ENCODE measurements at places on chromosomes 12 and 14. TPM values are rescaled to one million over a fixed set of nuclear protein-coding genes. Genes with fewer than 3 reads are reported as not detected.

DNA sequence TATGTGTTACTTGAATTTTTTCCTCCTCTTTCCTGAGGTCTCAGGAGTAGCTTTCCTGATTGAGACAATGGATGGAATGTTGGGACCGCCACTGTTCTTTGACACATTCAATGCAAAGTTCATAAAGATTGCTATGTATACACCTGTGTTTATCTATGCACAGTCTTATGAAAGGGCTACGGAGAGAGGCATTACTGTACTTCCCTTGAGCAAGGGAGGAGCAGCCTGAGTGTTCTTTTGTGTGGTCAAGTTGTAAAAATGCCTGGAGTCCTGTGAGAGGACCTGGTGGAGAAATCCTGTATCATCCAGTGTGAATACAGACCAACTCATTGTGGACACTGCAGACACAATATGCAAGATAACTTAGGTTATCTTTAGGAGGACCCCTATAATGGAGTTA lies 1.2 kb downstream of the SRGAP1 start:
- no peaks in the 10 kb centered on the region for H3K27me3 ChIP-seq
- H3K4me1 ChIP-seq: peaks cover 12% of the 10 kb centered on the region

- no peak overlapping the region for H3K4me3 ChIP-seq
- no peaks in the 10 kb centered on the region for H3K36me3 ChIP-seq
- no peak overlapping the region for H3K27ac ChIP-seq
- H3K4me1 ChIP-seq: no peaks in the 10 kb centered on the region
Measured at GRCh38 chr14:22463763-22464173, 125.3 kb downstream of the DAD1 start.

GRCh38 chr12:114588061-114588460 lies 95.9 kb downstream of the TBX3 start:
- no peak for DNase-seq
- H3K4me1 ChIP-seq: no peaks in the 10 kb centered on the region
- no peak overlapping the region for H3K4me3 ChIP-seq

DNA sequence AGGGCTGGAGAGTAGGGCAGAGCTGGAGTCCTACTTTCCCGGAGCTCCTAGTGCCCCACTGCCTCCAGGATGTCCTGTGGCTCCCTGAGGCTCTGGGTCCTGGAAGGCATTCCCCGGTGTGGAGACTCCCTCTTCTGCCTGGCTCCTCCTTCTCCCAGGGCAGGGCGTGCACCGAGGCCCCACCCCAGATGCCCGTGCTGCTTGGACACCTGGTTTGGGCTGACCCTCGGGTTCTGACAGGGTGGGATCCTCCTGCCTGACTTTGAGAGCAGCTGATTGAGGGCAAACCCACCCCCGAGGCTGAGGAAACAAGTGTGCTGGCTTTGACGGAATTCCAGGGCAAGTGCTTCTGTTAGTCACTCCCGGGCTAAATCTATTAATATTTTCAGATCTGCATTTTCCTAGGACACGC lies 15.4 kb downstream of the TEAD4 start:
- H3K27me3 ChIP-seq: no peaks in the 10 kb centered on the region
- H3K36me3 ChIP-seq: peaks cover 11% of the 10 kb centered on the region
- H3K4me1 ChIP-seq: no peaks in the 10 kb centered on the region
- DNase-seq: no peak
- no peak overlapping the region for H3K27ac ChIP-seq
- no peak overlapping the region for H3K4me3 ChIP-seq

- H3K27me3 ChIP-seq: no peaks in the 10 kb centered on the region
- H3K4me3 ChIP-seq: no peak overlapping the region
- no peak overlapping the region for H3K27ac ChIP-seq
- H3K36me3 ChIP-seq: no peaks in the 10 kb centered on the region
- no peaks in the 10 kb centered on the region for H3K4me1 ChIP-seq
Measured at GRCh38 chr14:56854325-56854724, 44.0 kb upstream of the OTX2 start.

GRCh38 chr12:48336564-48336963 lies 14.2 kb downstream of the ZNF641 start:
- H3K4me3 ChIP-seq: no peak overlapping the region
- no peaks in the 10 kb centered on the region for H3K36me3 ChIP-seq
- peaks cover 5% of the 10 kb centered on the region for H3K4me1 ChIP-seq
- H3K27ac ChIP-seq: no peak overlapping the region
- peak; percentile 40 for DNase-seq

DNA sequence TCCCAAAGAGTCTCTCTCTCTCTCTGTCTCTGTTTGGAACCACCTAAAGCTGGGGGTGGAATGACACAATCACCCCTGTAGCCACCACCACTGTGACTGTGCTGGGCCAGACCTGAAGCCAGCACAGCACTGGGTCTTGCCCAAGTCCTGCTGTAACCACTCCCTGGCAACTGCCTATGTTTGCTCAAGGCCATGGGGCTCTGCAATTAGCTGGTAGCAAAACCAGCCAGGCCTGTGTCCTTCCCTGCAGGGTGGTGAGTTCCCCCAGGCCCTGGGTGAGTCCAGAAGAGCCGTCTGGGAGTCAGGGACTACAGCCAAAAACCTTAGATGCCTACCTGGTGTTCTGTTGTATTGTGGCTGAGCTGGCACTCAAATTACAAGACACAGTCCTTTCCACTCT lies 50.8 kb downstream of the DGLUCY start:
- peak overlapping the region; percentile 67 for H3K27ac ChIP-seq
- H3K36me3 ChIP-seq: peaks cover 33% of the 10 kb centered on the region
- H3K4me1 ChIP-seq: no peaks in the 10 kb centered on the region
- H3K4me3 ChIP-seq: no peak overlapping the region
- peak; percentile 92 for DNase-seq

- DNase-seq: no peak
- H3K4me3 ChIP-seq: no peak overlapping the region
- no peak overlapping the region for H3K27ac ChIP-seq
- H3K27me3 ChIP-seq: no peaks in the 10 kb centered on the region
Measured at GRCh38 chr12:75020068-75020557, 189.5 kb downstream of the KCNC2 start.

GRCh38 chr12:43210485-43211192 lies 341.4 kb downstream of the ADAMTS20 start:
- DNase-seq: no peak
- H3K36me3 ChIP-seq: no peaks in the 10 kb centered on the region
- no peaks in the 10 kb centered on the region for H3K27me3 ChIP-seq
- H3K4me1 ChIP-seq: no peaks in the 10 kb centered on the region
- no peak overlapping the region for H3K4me3 ChIP-seq

DNA sequence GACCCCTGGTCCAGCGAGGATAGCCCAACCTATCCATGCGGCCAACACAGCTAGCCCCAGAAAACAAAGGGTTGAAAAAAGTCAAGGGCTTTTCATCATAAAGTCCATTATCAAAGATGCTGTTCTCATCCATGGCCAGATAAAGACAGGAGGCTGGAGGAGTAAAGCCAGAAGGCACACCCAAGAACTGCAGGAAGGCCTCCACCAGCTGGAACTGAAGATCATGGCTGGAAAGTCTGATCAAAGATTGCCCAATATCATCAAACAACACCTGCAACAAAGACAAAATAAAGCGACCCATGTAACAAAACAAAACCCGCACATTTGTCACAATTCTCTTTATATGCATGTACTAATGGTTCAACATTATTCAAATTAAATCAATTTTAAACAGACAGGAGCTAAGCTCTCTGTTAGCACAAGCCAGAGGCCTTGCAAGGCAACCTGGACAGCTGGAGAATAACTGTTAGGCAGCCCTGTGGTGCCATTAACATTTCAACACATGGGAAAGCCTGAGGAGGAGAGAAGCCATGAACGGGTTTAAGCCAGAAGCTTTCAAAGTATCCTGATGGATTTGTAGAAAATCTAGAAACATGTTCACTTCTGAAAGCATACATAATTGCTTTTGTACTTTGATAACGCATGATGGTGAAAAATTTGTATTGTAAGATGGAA lies 34.1 kb downstream of the PSMC1 start:
- peaks cover 8% of the 10 kb centered on the region for H3K4me1 ChIP-seq
- DNase-seq: no peak
- H3K36me3 ChIP-seq: peaks cover 85% of the 10 kb centered on the region

- H3K4me1 ChIP-seq: peaks cover 30% of the 10 kb centered on the region
- H3K4me3 ChIP-seq: no peak overlapping the region
- no peaks in the 10 kb centered on the region for H3K27me3 ChIP-seq
- no peak for DNase-seq
Measured at GRCh38 chr12:119693511-119693910, 25.6 kb downstream of the PRKAB1 start.

DNA sequence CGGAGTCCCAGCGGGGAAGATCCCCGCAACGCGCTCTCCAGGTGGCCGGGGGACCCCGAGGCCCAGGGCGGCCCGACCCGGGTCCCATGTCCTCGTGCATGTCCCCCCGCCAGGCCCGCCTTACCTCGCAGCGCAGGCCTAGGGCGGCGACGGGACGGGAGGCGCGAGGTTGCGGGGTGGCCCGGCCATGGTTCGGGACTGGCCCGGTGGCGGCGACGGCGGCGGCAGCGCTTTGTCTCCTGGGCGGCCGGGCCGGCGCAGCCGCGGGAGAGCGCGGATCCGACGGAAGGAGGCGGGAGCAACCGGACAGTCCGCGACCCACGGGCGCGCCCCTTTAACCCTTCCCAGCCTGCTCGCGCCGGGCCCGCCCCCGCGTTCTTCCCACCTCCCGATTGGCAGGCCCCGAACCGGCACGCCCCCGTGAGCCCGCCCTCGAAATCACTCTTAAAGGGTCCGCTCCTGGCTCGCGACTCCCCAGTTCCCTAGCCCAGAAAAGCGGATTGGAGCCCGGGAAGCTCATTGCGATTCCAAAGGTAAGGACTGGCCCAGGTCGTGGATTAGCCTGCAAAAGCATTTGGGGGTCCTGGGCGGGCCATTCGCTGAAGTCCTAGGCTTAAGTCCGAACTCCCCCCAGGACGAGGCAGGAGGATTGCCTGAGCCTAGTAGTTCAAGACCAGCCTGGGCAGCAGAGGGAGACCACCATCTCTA lies at the start of gene PHETA1:
Gene PHETA1 (minus strand): TSS at position 308 of the 708 bp plus-strand sequence. CDS start 5,668 bp downstream, outside the sequence.
- H3K27me3 ChIP-seq: no peaks in the 10 kb centered on the region
- peak within 1 kb of the TSS; percentile 91 for H3K4me3 ChIP-seq

DNA sequence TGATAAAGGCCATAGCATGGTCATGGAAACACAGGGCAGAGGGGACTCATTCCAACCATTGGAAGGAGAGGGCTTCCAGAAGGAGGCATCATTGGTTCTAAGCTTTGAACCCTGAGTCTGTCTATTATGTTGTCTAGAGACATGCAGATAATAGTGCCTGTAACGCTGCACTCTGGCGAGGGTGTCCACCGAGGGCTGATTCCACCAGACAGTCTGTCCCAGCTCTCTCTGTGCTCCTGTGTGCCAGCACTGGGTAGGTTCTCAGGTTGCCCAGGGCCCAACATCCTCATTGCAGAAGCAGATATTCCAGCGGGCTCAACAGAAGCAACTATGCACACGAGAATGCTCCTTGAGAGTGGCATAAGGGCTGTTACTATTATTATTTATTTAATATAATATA lies 18.7 kb upstream of the CLMN start:
- DNase-seq: no peak
- H3K27me3 ChIP-seq: no peaks in the 10 kb centered on the region
- no peak overlapping the region for H3K27ac ChIP-seq

- H3K27ac ChIP-seq: no peak overlapping the region
- no peak for DNase-seq
- no peaks in the 10 kb centered on the region for H3K4me1 ChIP-seq
- H3K4me3 ChIP-seq: no peak overlapping the region
- no peaks in the 10 kb centered on the region for H3K36me3 ChIP-seq
- no peaks in the 10 kb centered on the region for H3K27me3 ChIP-seq
Measured at GRCh38 chr14:35628989-35629388, 95.0 kb downstream of the INSM2 start.

DNA sequence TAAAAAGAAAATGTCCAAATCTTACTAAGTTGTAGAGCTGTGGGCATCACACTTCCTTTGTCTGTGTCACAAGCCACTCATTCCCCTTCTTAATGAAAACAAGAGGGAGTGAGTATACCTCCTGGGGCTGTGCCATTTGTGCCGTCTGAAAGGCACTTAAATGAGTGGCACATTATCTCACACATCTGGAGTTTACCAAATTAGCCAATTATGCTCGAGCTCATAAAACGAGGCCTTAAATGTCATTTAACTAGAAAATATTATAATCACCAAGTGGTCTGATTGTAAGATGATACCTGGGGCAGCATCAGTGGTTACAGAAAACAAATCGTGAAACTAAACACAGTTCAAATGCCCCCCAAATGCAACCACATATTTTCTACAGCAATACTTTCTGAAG lies 146.1 kb downstream of the PAX9 start:
- no peaks in the 10 kb centered on the region for H3K27me3 ChIP-seq
- H3K4me1 ChIP-seq: no peaks in the 10 kb centered on the region
- H3K36me3 ChIP-seq: no peaks in the 10 kb centered on the region
- H3K27ac ChIP-seq: no peak overlapping the region

DNA sequence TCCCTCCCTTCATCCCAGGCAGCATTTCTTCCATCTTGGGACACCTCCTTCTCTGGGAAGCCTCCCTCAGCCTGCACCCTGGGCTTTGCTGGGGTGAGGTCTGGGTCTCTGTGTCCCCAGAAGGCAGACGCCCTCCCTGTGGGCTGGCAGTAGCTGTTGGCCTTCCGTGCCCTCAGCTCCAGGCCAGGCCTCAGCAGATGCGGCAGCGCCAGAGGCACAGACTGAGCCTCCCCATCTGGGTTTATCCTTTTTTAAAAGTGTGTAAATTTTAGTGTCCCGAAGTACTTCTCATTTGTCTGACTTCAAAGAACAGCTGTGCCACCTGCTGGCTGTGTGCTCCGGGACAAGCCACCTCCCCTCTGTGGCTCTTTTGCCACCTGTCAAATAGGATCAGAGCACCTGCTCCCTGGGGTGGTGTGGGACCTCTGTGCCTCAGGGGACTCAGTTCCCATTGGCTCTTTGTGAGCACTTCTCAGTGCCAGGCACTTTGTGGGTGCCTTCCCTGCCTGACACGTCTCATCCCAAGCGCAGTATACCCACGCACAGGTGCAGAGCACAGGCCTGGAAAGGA lies 11.1 kb downstream of the EXOC3L4 start:
- no peak overlapping the region for H3K4me3 ChIP-seq
- peaks cover 34% of the 10 kb centered on the region for H3K27me3 ChIP-seq
- peak; percentile 49 for DNase-seq
- no peaks in the 10 kb centered on the region for H3K36me3 ChIP-seq
- no peak overlapping the region for H3K27ac ChIP-seq

DNA sequence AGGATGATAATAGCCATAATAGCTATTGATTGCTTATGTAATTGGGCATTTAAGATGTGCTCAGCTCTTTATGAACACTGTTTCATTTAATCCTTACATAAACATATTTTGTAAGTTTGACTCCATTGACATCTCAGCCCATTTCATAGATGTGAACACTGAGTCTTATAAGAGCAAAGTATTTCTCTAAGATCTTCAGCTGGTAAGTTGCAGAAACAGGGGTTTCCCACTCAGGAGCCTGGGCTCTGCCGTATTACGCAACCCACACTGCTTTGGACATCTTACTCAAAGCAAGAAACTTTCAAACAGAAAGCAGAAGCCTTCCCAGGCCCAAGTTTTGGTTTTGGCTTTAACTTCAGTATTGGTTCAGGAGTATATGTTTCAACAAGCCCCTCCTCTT lies 705.1 kb downstream of the MED13L start:
- no peaks in the 10 kb centered on the region for H3K27me3 ChIP-seq
- no peak overlapping the region for H3K27ac ChIP-seq
- H3K4me3 ChIP-seq: no peak overlapping the region
- DNase-seq: no peak
- no peaks in the 10 kb centered on the region for H3K4me1 ChIP-seq

ZBTB42 gene
- total RNA-seq: 20.0 TPM

ACSM4 gene
- not detected for total RNA-seq

GALNT6 gene
- 20.7 TPM for total RNA-seq

KRT7 gene
- 1,279 TPM for total RNA-seq

KIF5A gene
- total RNA-seq: 0.15 TPM

TMPRSS12 gene
- total RNA-seq: not detected

FAM186B gene
- 0.61 TPM for total RNA-seq

SDR9C7 gene
- not detected for total RNA-seq

PTHLH gene
- total RNA-seq: not detected

LMNTD1 gene
- 6.3 TPM for total RNA-seq

RALGAPA1 gene
- total RNA-seq: 55.5 TPM

C12orf75 gene
- 9.1 TPM for total RNA-seq

AQP5 gene
- total RNA-seq: 21.0 TPM
